ENCODE measurements at places on chromosomes 16 and 17.

DNA sequence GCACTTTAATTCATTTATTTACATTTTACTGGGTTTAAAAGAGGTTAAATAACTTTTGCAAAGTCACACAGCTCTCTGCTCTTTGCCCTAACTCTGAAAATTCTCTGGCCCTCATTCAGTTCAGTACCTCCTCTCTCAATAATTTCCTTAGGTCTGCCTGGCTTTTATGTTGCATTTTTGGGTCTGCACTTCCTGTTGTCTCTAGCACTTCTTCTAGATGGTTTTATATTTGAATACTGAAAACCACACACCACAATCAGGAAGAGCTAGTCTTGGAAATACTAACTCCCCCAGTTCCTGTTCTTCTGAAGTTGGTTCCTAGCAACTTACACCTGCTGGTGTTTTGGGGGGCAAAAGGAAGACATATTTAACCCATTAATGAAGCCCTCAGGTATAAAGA lies 577.9 kb downstream of the HS3ST4 start:
- no peak for DNase-seq

GRCh38 chr16:87459833-87460232 lies 33.0 kb downstream of the ZCCHC14 start:
- no peak for DNase-seq

DNA sequence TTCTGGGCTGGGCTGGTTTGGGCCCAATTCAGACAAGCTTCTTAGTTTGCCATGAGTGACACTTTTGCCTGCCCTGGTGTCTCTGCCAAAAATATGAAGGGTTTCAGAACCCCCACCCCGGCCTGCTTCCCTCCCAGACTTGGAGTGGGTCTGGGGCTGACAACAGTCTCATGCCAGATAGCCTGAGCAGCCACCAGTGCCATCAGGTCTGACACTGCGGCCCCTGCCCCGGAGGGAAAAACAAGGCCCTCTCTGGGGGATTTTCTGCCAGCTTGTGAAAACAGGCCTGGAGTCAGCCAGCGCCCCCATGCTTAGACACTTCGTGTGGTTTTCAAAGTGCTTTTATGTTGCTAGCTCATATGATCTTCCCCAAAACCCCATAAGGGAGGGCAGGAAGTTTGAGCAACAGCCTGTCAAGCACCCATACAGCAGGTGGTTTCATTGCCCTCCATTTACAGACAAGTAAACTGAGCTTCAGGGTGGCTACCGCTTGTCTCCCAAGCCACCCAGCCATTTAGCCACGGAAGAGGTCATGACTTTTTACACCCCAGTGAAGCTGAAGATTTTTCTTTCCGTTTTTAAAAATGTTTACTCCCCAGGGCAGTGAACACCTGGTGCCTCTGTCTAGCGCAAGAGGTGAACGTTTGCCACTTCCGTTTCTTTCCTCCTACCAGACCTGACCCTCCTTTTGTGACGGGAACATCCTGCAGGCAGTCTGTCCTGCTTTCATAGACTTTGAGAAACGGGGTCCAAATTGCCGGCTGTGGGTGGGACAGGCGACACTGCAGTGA lies 300.6 kb downstream of the SEC14L1 start:
- no peak for DNase-seq

GRCh38 chr17:82880620-82881323 lies 41.0 kb upstream of the ZNF750 start:
- DNase-seq, result no peak

GRCh38 chr16:1530349-1530882 lies 3.0 kb upstream of the TMEM204 start:
- DNase-seq, result no peak

DNA sequence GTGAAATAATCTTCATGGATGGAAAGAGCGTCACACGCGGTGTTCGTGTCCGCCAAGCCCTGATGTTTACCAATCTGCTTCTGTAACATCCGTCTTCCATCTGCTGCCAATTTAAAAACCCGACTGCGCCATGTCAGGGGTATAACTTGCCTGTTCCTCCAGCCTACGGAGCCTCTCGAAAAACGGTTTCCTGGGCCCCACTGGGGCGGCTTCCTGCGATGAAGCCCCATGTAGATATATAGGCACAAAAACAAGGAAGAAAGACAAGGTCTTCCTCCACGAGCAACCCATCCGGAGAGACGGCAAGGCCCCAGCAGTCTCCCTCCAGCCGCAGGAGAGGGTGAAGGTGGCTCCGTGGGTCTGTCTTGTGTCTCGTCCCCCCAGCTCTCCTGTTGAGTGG lies at the start of gene PTX4:
TSS of gene PTX4 (minus strand) at position 326 of the 400 bp plus-strand sequence. CDS start at position 291, 35 bp downstream.
- no peak for DNase-seq

DNA sequence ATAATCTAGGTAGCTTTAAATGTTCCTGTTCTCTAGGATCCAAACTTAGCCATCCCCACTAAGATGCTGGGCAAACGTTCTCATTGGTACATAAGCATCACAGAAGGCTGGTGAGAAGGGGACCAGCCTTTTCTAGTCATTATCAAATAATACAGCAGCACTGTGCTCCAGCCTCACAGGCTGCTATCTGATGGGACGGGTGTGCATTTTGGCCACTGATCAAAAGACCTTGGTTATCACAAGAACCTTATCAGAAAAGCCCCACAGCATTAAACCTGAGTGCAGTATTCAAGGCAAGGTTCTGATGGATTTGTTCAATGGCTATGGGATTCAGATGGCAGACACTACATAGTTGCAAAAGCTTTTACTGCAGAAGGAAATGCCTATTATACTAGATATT lies 19.1 kb upstream of the KPNB1 start:
- DNase-seq, result no peak

DNA sequence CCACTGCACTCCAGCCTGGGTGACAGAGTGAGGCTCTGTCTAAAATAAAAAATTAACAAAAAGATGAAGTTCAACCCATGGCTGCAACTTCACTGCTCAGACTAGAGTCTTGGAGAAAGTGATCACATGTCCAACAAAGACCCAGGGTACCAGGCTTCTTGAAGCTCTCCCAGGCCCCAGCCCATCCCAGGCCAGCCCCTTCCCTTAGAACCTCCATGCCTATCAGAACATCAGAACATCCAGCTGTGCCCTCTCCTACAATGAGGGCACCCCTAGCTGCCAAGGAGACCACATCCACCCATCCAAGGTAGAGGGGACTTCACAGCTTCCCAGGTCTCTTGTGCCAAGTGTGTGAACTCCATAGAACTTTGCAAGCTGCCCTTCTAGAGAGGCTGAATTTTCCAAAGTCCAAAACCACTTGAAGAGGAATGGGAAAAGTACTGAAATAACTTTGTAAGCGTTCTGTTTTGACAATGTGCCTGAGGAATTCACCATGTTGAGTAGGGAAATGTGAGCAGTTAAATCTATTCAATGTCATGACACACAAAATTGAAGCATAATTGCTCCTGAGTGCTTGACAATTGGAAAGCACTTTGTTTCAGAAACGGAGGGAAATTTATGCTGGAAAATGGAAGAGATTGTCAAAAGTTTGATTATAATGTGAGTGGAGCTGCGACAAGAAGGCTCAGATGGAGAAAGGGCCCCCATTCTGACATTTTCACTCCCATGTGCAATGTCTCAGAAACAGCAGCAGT lies 230.4 kb downstream of the ZNF423 start:
- DNase-seq, result no peak

- DNase-seq, result no peak
Measured at GRCh38 chr17:51391982-51392654, 131.8 kb downstream of the UTP18 start.

DNA sequence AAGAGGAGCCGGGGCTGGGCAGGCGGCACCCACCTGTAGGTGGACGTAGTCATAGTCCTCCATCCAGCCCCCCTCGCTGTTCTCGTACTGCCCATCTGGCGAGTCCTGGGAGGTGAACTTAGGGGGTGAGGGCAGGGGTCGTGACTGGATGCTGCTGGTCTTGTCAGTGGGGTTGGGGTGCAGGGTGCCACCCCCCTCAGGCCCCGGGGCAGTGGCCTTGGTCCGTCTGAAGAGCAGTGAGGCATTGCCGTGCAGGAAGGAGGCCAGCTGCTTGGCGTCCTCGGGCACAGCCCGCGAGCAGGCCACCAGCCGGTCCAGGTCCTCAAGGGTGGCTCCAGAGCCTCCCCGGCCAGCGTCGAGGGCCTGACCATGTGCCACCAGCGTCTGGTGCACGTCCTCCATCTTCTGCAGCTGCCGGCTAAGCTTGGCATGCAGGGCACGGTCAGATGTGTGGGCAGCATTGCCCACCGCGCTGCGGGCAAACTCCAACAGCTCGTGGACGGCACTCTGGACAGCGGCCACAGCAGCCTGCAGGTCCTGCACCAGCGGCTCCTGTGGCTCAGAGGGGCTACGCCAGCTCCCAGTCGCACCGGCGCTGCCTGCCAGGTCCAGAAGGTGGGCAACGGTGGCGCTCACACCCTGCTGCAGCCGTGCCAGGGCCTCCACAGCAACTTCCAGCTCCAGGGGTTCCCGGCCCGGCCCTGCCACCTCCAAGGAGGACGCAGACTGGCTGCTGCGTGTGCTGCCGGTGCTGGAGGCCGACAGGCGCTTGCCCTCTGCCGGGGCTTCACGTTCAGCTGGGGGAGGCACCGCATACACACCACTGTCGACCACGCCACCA lies 16.3 kb downstream of the CTRB1 start:
- no peak for DNase-seq
